ENCODE measurements at places on chromosomes 5 and 9. TPM values are rescaled to one million over a fixed set of nuclear protein-coding genes. Genes with fewer than 3 reads are reported as not detected.

GRCh38 chr5:73135021-73135420 lies 14.6 kb downstream of the TMEM171 start:
- DNase-seq = no peak

DNA sequence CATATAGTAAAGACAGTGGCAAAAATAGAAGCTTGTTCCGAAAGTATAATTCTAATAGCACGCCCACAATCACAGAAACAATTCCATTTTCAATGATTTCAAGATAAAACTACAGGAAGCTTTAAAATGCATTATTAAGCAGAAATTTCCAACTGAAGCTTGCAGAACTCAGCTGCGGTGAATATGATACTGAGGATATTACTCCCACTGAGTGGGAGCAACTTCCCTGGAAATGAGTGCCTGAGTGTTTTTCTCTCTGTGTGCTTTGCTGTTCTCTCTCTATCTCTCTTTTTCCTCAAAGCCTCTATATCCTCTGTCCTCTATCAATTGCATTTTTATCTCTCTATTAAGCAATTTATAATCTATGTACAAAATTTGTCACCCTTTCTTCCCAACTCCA lies 187.5 kb upstream of the PRDM9 start:
- DNase-seq = no peak

DNA sequence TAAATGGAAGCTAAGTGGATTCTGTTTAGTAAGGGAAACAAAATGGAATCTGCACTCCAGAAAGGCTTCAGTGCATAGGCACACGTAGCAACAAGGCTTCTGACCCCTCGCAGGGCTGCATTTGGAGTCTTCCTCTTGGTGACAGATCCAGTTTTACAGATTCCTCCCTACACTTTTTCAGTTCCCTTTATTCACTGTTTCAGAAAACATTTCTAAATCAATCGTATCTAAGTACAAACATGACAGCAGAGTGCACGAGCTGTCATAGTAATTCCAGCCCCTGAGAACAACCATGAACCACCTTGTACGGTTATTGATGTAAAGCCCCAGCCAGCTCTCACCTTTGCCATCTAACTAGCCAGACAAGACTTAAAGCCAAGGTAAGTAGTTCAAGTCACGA lies 491.6 kb downstream of the SEMA5A start:
- DNase-seq = no peak

DNA sequence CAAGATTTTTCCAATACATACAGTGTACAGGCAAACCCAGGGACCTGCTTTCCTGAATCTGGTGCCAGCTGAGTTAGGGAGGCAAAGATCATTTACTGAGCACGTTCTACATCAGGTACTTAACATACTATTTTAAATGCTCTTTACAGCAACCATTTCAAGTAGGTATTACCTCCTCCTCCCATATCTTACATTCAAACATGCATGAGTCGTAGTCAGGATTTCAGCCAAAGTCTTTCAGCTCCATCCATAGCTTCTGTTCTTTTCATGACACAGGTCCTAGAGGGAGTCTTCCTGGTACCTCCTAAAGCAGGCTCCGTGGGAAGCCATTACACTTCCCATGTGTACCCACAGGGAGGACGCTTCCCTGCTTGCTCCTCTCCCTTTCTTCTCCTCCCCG lies 11.7 kb downstream of the KCNV2 start:
- peak; percentile 14 for DNase-seq

DNA sequence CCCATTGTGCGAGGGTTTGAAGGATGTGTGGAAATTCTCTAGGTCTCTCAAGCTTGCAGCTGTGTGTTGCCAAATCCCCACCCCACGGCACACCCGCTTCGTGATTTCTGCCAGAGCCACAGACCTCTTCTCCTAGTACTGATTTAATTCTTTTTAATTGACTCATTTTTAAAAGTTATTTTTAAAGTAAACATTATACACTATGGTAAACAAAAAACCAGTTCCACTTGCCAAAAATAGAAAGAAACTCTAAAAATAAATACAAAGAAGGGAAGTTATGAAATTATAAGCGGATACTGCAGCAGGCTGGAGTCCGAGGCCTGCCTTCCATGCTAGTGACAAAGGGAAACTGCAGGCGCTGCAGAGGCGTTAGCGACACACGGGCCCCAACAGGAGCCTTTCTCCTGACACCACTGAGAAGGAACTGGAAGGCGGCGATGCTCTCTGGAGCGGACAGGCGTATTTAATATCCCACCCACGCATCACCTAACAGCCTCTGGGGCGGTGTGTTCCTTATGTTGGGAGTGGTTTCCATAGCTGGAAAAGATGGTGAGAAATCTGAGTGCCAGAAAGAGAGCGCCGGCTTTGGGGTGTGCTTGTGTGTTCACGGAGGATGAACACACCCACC lies 122.5 kb downstream of the COL23A1 start:
- DNase-seq = no peak

GRCh38 chr5:142800776-142801494 lies 30.8 kb downstream of the ARHGAP26 start:
- no peak for DNase-seq

- DNase-seq = no peak
Measured at GRCh38 chr9:135889564-135890189, 17.7 kb downstream of the CAMSAP1 start.

GRCh38 chr5:72556351-72557166 lies 49.3 kb upstream of the ZNF366 start:
- peak; percentile 92 for DNase-seq

- DNase-seq = peak; percentile 63
Measured at GRCh38 chr9:27124151-27124550, 15.1 kb downstream of the TEK start.

DNA sequence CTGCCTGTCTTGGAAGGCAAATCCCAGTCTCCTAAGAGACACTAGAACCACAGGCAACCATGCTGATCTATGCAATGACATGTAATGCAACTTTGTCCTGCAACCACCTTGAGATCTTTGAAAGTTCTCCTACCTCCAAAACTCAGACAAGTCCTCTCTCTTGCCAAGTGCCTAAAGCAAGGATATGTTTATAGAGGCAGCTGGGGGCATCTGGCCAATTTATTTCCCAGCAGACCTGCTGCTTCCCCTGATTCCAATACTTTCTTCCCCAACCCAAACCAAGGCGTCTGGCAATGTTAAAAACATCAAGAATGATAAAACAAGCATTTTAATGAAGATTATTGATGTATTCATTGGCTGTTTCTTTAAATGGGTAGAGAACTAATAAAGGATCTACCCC lies 138.4 kb downstream of the DOCK8 start:
- no peak for DNase-seq

GRCh38 chr9:74948937-74949336 lies 3.8 kb downstream of the C9orf40 start:
- DNase-seq = no peak

DNA sequence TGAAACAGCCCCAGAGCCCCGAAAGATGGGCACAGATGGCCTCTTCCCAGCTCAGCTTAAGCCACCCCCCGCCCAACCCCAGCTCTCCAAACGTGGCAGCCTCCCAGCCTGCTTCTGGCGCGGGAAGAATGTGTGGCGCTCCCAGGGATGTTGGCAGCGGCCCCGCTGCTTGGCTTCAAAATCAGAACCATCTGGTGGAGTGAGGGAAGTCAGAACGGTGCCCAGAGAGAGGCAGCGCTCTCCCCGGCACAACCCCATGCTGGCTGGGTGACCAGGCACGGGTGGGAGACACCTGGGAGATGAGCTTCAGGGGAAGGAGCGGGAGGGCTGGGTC lies 72.7 kb upstream of the ORM1 start:
- DNase-seq = no peak

GRCh38 chr5:87827539-87827938 lies 414.8 kb upstream of the CCNH start:
- no peak for DNase-seq

DNA sequence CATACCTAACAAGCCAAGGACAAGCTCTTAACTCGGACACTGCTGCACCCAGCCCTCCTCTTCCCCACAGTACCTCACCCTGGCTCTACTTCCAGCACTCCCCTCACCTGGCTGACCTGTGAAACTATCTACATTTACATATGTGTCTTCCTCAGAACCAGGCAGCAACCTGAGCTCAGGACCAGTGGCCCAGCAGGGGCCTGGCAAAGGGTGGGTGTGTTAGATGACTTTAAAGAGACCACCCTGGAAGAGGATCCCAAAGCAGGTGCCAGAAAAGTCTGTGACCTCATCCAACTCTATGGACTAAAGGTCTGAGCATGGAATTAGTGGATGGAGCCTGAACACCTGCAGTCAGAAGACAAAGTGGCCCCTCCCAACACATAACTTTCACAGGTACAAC lies 400.9 kb downstream of the SPOCK1 start:
- DNase-seq = no peak

DNA sequence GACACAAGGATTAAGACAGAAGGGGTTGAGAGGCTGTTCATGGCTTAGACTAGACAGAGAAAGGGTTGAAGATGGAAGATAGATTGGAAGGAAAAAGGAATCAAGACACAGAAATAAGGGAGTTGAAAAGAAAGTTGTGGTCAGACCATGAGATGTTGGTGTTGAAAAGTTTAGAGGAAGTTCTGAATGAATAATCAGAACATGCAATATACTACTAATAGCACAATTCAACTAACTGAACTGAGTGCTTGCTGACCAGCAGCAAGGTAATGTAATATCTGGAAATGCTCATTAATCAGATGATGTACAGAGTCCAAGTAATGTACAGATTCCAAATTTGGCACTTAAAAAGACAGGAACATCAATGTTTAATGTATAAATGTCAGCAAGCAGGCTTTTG lies 10.6 kb upstream of the NNT start:
- no peak for DNase-seq

- DNase-seq = no peak
Measured at GRCh38 chr5:178990491-178990890, 4.6 kb downstream of the GRM6 start.

DNA sequence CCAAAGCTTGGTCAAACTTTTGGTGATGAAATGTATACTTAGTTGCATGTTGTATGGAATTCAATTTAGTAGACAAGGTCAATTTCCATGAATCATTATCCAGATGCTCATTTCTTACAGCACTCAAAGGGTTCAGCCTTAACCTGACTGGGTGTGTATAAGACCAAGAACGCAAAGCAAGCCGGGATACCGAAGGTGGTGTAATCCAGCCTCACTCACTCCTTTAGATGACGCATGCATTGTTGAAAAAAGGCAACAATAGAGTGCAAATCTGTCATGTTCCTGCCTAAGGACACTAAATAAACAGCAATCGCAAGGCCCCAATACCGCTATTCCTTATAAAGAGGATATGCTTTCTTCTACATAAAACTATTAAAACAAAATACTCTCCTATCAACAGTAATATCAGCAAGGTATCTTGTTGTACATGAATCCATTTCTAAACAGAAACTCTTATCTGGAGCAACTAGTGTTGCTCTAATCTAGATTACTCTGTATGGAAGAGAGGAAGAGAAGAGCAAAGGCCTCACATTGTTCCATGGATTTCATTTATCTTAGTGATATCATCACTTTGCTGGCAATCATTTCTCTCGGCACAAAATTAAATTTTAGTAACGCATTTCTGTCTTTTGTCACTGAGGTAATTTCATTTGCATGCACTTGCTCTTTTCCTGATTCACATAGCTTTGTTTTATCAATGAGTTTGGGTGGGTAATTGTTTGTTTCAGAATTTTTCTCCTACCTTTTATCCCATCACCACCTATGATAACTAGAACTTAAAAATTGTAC lies 96.2 kb downstream of the PLK2 start:
- no peak for DNase-seq

DNA sequence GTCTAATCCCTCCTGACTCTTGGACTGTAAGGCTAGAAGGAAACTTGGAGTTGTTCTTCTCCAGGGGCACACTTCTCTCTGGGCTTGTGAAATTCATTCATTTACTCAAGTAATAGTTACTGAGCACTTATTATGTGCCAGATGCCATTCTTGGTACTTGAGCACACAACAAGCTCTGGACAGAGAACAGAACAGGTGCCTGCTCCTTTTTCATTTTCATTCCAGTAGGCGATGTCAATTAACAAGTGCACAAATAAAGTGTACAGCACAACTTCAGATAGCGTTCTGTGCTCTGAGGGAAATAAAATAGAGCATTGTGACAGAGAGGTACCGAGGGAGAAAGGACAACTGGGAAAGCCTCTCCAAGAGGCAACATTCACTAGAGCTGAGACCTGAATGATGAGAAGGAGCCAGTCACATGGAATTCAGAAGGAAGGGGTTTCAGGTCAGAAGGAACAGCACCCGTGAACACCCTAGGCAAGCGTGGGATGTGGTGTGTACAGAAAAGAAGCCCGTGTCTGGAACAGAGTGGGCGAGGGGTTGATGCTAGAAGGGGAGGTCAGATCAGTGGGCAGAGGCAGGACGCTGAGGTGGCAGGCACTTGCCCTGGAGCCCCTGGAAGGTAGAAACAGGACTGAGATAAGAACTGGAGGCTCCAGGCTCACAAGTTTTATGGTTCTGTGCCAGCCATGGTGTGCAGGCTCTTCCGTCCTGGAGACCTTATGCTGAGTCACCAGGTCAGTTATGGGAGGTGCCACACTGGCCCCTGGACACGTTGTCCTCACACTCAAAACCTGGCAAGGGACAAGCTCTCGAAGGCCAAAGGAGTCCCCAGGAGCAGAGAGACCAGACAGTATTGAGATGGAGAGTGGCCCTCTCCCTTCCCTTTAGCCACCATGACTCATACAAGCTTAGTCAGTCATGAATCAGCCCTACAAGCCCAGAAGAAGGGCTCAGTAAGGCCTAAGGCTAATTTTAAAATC lies 7.2 kb upstream of the ABLIM3 start:
- peak; percentile 95 for DNase-seq

DNA sequence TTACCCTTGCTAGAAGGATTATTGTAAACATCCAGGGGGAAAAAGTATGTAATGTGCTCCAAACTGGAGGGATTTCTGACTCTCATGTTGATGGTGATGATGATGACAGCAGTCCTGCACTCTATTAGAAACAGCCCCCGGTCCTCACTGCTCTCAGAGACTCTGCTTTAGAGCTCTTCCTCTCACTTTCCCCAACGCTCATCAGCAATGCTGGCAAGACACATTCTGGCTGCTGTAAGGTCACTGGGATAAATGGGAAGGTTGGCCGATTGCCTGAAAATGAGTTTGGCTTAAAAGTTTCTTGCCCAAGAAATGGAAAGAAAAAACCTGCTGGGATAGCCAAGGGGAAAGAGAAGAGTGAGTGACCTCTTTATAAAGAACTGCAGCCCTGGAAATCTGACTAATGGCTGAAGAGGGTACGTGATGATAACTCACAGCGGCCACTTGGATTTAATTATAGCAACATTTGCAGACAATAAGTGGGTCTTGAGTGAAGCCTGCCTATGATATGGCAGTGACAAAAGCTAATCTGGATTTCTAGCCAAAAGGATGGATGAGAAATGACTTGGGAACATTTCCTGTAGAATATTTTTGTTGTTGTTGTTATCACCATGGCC lies 235.8 kb downstream of the TMEM38B start:
- DNase-seq = no peak

- DNase-seq = no peak
Measured at GRCh38 chr9:134570711-134571325, 70.8 kb upstream of the COL5A1 start.

The CREB3 gene
- 87.9 TPM for total RNA-seq

The NMUR2 gene
- total RNA-seq = not detected

The CORO2A gene
- 0.11 TPM for total RNA-seq

The FOXD4 gene
- total RNA-seq = 0.52 TPM

The INSL6 gene
- total RNA-seq = not detected

The CCNJL gene
- 2.7 TPM for total RNA-seq

The TTC39B gene
- total RNA-seq = 9.2 TPM

The PCDHGB3 gene
- 1.4 TPM for total RNA-seq

The ACTBL2 gene
- not detected for total RNA-seq

The IL7R gene
- 7.3 TPM for total RNA-seq

The SETD9 gene
- total RNA-seq = 19.6 TPM
